SJSA1 (cell line): ENCODE measurements at places on chromosomes 2 and 18. TPM values are rescaled to one million over a fixed set of nuclear protein-coding genes. Genes with fewer than 3 reads are reported as not detected.

DNA sequence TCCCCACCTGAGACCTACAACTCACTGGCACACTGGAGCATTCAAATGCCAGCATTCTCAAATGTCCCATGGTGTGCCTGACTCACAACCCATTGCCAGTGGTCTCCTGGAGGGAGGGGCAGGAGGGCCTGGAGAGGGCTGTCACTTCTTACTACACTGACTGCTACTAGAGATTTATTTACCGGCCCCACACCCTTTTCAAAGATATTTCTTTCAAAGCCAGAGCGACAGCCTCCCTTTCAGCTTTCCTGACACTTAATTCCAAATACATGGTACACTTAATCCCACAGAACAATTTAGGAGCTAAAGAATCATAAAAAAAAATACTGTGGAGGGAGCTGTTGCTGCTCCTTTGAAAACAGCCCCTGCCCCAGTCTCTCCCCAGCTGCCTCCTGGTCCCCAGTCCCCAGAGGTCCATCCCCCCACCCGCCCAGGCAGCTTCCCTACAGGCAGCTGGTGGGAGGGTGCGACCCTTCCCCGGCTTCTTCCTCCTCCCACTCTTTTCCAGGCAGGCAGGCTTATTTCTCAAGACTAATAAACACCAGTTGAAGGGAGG, 129.1 kb upstream of the SMAD2 start:
- no peak for DNase-seq

TTN gene
- total RNA-seq, result 0.03 TPM in 1 of 2 replicates, not detected in the other

DNA sequence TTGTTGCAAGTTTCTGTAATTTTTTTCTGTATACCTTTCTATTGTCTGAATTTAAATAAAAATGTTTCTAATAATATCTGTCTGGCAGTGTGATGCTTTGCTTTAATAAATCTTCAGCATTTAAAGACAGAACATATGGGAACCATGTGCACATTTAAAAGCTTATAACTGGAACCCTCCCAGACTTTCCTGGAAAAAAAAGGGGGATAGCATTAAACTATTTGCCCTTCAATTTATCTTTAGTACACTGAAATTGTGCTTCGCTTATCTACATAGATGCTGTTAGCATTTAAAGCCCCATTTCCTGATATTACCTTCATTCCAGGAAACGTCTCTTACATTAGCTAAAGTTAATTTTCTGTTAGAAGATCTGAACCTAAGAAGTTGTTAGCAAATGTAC, 64.6 kb downstream of the ZC3H6 start:
- DNase-seq, result no peak

DOK6 gene
- total RNA-seq, result not detected in 2 replicates

DNA sequence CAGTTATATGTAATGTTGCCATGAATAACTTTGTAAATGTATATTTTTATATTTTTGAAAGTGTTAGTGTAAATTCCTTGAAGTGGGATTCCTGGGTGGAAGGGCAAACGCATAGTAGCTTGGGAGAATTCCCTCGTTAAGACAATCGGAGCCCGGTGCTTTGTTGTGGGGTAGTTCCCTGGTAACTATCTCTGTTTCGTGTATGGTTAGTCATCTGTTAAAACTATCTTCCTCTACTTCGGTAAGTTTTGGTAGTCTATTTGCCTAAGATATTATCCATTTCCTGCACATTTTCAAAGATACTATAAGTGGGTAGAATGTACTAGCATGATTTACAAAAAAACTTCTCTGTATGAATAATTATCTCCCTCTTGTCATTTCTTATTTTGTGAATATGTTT, 113.8 kb upstream of the NRXN1 start:
- no peak for DNase-seq

CNDP1 gene
- not detected in 2 replicates for total RNA-seq

GRCh38 chr18:71725256-71725655, 818.9 kb downstream of the CBLN2 start:
- no peak for DNase-seq

DNA sequence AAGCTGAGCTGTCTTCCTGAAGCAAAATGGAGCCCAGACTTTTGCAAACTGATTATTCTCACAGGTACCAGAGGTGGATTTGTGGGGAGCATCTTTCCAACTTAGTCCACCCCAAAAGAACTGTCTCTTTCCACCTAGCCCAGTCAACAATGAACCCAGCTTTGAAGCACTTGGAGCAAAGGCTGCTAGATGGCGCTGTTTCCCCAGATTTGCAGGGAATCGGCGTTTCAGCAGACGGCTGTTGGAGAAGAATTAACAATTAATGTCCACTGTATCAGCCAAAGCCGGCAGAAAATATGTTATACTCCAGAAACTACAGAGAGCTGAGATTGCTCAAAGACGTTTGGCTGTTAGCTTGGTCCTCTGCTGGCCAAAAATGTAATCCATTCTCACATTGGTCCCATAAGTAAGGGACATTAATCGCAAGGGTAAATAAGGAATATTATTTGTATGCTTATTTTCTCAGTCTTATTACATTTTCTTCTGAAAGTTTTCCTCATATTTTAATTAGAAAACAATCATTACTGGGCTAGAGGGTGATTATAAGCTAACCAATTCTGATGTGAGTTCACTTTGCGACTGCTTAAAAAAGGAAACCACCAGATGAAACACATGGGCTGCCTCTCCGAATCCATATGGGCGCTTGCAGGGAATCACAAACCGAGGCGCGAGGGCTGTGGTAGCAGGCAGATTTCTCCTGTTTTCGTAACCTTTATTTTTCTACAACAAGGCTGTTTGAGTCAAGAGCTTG, 423.8 kb upstream of the MEX3C start:
- no peak for DNase-seq

- no peak for DNase-seq
Observed at GRCh38 chr2:145351864-145352425, 832.0 kb upstream of the ZEB2 start.

- no peak for DNase-seq
Observed at GRCh38 chr2:59779571-59779970, 773.9 kb downstream of the BCL11A start.

DNA sequence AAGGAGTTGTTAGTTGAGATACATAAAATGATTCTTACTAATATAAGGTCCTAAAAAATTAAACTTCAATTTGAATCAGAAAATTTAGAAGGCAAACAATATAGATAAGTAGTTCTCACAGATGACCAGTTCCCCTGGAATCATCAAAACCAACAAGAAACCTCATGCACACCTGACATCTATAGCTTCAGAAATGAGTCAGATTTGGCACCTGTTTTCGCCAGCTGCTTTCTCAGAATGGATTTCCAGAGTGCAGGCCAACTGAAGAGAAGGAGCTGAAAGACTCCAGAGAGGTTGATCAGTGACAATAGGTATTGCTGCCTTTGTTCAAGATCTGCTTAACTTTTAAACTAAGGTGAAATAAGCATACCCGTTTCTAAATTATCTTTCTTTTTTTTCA, 192.4 kb downstream of the RDH14 start:
- no peak for DNase-seq

CRIM1 gene
- 245 and 249 TPM in 2 replicates for total RNA-seq

ZEB2 gene
- total RNA-seq, result 40.0 and 48.0 TPM in 2 replicates

SRD5A2 gene
- not detected in 2 replicates for total RNA-seq

GRCh38 chr18:44818668-44819403, 138.1 kb downstream of the SETBP1 start:
- DNase-seq, result no peak

GRCh38 chr2:59888015-59888414, 665.4 kb downstream of the BCL11A start:
- DNase-seq, result no peak

- no peak for DNase-seq
Observed at GRCh38 chr2:194730266-194730665, 926.8 kb upstream of the SLC39A10 start.

DNA sequence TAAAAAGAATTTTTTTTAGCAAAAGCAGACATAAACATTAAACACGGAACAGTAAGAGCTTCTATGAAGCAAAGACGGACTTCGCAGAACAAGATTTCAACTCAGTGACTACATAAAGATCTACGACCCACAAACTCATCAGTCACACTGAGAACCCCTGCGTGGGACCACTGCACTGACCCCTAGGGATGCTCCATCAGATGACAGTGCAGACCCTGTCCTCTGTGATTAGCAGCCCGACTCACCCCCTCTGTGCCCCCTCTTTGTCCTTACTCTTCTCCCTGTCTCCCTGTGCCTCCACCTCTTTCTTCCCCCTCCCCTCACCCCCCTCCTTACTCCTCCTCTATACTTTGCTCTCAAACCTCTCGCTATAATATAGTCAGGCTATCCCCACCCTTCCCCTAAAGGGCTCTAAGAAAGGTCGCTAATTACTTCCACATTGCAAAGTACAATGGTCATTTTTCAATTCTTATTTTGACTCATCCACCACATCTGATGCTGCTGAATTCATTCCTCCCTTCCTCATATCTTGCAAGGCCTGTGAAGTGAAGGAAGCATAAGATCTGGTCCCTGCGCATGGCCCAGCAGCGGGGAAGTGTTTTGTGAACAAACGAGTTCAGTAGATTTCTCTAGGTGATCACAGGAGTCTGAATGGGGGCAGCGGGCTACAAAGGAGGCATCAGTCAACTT, 89.3 kb downstream of the CABYR start:
- peak; percentile 57 for DNase-seq

DNA sequence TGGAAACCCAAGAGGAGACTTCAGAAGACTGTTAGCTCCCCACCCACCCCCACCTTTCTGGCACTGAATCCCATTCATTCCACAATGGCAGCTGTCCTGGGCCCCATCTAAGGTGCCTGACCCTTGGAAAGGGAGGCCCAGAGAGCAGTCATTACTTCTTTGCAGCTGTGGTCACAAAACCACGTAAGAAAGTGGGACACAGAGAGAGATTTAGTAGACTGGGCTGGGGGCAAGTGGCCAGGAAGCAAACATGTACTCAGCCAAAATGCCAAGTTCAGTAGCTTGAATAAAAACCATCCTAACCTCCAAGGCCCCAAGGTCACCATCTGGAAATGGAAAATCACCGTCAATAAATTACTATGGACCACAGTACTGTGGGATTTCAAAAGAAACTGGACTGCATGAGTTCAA, 381.4 kb downstream of the TNS1 start:
- no peak for DNase-seq

DNA sequence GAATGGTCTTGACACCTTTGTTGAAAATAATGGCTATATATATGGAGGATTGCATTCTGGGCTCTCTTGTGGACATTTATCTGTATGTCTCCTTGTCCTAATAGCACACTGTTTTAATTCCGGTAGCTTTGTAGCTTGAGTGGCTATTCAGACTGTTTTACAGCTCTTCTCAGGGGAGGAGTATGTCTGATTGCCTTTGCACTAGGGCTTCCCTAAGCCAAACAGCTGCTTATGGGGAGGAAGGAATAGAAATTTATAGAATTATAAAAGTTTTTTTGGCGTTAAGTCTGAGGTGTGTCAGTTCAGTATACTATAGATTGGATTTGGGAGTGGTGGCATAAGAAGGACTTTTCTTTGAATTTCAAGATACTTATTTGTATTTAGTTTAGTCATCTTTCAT, 12.6 kb downstream of the SEH1L start:
- no peak for DNase-seq

DNA sequence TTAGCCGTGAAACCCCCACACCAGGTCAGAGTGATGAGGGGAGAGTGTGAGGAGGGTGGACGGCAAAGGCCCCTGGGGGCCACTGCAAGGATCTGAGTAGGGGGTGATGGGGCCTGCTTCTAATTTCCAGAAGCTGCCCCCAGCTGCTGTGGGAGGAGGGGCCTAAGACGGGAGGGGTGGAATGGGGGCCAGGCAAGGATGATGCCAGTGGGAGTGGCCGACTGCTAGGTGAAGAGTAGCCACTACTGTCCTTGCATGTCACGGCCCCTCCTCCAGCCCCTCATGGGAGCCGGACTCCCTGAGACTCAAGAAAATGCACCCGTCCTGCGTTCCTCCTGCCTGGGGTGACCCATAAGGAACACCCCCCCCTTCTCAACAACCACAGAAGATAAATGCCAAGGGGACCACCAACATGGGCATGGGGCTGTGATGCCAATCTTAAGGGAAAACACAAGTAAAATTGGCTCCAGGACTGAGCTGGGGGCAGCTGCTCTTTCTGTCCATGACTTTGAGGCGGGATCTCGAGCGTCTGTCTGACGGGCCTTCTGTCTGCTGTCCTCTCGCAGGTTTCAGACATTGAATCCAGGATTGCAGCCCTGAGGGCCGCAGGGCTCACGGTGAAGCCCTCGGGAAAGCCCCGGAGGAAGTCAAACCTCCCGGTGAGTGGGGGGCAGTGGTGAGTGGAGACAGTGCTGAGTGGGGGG, 24.2 kb upstream of the PRLH start:
- DNase-seq, result no peak

DNA sequence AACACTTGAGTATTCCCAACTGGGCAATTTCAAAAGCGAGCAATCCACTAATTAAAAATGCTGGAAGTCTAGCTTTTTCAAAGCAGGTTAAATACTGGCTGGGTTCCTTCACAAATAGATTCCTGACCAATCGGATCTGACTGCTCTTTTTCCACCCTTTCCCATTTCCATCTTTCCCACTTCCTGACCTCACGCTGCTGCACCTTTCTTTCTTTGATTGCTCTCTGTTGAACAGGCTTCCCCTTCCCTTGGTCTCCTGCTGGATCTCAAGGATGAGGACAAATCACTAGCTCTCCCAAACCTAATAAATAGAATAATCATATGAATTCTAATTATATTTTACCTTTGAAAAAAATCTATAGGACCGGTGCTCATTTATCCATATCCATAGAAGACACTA, 121.2 kb downstream of the TCF4 start:
- no peak for DNase-seq

DNA sequence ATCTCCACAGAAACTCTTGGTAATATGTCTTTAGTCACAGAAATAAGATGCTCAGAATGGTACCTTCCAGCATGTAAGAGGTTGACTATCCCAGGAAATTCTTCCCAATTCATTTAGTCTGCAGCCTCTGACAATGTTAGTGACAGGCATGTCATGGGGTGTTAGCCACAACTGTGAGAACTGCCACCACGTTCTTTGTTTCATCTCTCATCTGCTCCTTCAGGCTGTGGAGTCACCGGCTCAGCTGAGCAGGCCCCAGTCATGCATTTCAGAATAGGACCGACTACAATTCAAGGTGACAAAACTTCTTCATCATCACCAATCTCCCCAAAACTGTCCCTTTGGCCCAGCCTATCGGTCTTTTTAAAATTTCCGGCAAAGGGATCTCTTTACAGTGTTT, 167.5 kb downstream of the AKAIN1 start:
- no peak for DNase-seq

GRCh38 chr2:100744589-100744988, 75.3 kb upstream of the NPAS2 start:
- peak; percentile 50 for DNase-seq

- DNase-seq, result no peak
Observed at GRCh38 chr2:106851087-106851874, 34.7 kb downstream of the ST6GAL2 start.

- DNase-seq, result no peak
Observed at GRCh38 chr2:53945538-53945937, 25.3 kb downstream of the PSME4 start.

TMEM200C gene
- 3.9 and 8.1 TPM in 2 replicates for total RNA-seq

DNA sequence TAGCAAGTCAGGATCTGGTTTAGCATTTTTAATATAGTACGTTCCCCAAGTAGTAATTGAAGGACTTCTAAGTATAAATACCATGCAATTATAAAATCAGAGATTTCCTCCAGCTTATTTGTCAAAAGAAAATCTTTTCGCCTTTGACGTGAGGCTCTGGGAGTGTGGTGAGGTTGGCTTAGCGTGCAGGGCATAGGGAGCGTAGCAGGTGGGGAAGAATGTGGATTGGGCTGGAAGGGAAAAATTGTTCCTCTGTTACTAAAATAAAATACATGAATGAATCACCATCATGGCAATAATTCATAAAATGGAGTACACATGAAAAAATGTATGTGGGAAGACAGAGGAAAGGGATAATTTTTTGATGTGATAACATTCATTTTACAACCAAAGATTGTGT, 5.4 kb upstream of the IL1RL2 start:
- no peak for DNase-seq
